ENCODE measurements at places on chromosomes 1 and 21.

GRCh38 chr1:232868793-232869491 lies 63.7 kb downstream of the MAP10 start:
- no peak for DNase-seq

DNA sequence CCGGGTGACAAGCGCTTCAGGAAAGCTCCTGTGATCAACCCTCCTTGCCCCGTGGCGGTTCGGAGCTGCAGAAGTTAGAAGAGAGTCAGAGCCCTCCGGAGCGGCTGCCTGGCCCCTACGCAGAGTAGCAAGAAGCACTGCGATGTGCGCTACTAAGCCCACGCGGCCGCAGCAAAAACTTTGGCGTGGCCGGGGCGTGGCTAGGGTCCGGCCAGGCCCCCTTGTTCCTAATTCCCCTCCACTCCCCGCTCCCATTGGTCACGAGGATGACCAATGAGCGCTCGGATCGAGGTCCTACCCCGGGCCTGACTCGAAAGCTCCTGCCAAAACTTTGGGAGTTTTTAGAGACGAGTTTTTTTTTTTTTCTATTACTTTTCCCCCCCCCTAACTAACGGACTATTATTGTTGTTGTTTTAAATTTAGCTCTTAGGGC lies at the start of gene HLX:
TSS of gene HLX (plus strand) at position 368 of the 433 bp plus-strand sequence. CDS start 415 bp downstream, outside the sequence.
- DNase-seq = peak; percentile 87

DNA sequence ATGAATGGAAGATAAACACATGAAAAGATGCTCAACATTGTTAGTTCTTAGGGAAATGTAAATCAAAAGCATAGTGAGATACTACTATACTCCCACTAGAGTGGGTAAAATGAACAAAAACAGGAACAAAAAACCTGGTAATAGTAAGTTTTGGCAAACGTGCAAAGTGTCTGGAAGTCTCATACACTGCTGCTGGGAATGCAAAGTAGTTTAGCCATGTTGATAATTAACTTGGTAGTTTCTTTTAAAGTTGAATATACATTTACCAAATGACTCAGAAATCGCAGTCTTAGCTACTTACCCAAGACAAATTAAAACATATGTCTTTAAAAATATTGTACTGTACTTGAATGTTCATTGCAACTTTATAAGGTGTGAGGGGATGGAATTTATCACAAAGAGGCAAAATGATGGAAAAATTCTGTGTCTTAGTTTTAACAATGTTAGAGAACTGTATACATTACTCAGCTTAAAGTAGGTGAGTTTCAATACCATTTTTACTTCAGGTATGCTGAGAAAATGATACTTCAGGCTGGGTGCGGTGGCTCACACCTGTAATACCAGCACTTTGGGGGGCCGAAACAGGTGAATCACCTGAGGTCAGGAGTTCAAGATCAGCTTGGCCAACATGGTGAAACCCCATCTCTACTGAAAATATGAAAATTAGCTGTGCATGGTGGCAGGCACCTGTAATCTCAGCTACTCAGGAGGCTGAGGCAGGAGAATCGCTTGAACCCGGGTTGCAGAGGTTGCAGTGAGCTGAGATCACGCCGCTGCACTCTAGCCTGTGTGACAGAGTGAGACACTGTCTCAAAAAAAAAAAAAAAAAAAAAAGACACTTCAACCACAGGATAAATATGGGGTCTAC lies 102.3 kb downstream of the PDE4B start:
- DNase-seq = no peak

GRCh38 chr1:29563092-29563491 lies 326.8 kb downstream of the PTPRU start:
- DNase-seq = no peak

- DNase-seq = no peak
These were observed 42.3 kb upstream of the NFASC start for GRCh38 chr1:204828352-204828850.

- no peak for DNase-seq
These were observed 37.3 kb downstream of the MRPS6 start for GRCh38 chr21:34110594-34111202.

GRCh38 chr1:42690477-42691156 lies 8.4 kb downstream of the YBX1 start:
- DNase-seq = no peak

GRCh38 chr1:84719543-84720217 lies 29.4 kb upstream of the SSX2IP start:
- no peak for DNase-seq

DNA sequence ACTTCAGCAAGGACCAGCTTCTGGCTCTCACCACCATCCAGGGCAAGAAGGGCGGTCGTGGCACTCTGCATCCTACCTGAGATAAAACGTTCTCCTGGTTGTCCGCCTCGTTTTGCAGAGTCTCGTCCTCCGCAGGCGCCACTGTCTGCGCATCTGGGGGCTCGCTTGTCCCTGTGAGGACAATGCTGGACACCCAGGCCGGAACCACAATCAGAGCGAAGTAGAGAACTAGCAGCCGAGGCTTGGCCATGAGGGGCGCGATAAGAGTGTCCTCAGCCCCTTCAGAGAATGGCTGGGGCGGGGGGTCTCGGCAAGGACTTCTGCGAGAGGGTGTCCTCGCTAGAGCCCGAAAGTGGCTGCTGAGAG lies 505 bp downstream of the OLFML2B start:
- DNase-seq = no peak

- no peak for DNase-seq
These were observed 71.1 kb downstream of the CACNA1E start for GRCh38 chr1:181554465-181554864.

GRCh38 chr1:244841273-244841927 lies 5.9 kb downstream of the COX20 start:
- DNase-seq = no peak

DNA sequence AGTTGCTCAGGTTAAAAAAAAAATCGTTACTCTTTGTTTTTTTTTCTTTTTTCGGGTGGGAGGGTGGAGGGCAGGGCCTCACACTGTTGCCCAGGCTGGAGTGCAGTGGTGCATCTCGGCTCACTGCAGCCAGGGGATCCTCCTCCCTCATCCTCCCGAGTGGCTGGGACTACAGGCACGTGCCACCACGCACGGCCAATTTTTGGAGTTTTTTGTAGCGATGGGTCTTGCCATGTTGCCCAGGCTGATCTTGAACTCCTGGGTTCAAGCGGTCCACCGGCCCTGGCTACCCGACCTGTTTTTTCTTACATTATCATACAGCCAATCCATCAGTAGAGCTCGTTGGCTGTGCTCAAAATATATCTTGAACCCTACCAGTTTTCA lies 2.2 kb upstream of the USP1 start:
- no peak for DNase-seq

GRCh38 chr1:217388522-217389065 lies 242.3 kb downstream of the GPATCH2 start:
- DNase-seq = no peak

DNA sequence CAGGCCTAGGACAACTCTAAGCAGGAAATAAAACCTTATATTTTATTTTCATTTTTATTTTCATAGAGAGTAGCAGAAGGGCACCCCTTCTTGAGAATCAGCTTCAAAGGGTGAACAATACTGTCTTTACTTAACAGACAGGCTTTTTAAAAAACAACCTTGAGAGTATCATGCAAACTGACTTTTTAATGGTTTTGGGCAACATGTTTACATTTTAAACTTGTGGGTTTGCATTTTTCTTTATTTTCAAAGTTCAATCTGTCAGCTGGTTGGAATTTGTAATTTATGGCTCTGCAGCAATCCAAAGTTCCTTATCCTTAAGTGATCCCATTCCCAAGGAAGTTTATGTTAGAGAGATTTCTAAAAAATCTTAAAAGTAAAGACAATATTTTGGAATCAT lies 392.3 kb upstream of the ADAMTS5 start:
- no peak for DNase-seq

DNA sequence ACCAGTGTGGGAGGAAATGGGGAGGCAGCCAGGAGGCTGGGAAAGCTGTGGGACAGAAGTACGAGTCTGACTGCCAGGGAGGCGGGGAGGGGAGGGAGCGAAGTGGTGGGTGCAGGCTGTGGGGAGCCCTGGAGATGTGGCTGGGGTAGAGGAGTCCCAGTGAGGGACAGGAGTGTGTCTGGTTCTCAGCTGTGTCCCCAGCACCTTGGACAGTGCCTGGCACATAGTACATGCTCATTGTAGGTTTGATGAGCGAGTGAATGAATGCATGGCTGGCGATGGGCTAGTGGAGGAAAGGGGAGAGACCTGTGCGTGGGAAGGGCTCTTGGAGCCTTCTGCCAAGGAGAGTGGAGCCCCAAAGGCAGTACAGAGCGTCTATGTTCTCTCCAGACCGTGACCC lies 104.1 kb downstream of the SIK1 start:
- DNase-seq = no peak

DNA sequence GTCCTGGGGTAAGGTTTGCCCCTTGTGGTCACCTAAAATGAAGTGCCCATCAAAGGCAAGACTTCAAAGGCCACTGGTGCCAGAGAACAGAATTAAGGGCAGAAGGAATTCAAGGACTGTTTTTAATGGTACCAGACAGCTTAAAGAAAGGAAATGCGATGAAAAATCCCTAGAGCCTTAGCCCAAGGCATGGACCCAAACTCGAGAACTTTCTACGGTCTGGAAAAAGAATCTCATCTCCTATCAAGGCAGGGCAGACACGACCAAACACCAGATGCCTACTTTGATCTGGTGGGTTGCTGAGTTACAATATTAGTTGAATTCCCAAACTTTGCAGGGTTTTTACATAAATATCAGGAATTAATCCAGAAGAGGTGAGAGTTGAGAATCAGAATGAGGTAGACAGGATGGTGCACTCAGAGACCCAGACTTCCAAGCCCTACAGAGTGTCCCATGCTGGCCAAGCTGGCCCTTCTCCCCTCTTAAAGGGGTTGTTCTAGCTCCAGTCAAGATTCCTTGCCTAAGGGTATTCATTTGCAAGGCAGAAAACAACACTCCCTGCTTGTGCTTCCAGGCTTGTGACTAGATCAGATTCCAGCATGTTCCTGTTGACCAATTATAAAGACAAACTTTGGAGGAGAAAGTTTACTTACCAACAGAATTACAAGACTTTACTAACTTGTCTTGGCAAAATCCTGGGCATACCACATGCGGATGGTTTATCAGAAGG lies 48.0 kb downstream of the EDN2 start:
- DNase-seq = no peak

DNA sequence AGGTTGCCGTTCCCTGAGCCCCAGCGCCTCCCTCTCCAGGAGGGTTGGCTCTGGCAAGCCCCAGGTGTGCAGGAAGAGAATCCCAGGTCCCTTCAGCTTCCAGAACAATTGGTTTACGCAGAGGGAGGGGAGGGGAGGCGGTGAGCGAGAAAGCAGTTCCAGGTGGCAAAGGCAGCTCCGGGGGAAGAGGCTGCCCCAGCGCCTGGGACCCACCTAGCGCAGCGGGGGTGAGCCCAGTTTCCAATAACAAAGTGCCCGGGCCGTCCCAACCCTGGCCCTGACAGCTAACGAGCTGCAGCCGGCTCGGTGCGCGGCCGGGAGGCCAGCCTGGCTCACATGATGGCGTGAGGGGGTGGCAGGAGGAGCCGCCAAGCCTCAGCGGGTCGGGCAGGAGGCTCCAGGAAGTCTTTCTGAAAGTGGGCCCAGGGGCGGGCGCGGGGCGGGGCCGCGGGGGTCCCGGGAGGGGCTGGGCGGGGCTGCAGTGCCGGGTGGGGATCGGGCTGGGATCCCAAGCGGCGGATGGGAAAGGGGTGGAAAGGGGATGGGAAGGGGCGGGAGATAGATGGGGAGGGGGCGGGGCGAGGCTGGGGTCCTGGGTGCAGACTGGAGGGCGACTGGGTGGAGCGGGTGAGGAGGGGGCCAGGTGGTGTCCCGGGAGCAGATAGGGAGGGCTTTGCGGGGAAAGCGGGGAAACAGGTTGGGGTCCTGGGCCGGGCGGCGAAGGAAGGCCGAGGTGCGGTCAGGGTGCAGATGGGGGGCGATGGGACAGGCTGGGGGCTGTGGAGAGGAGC lies 22.8 kb downstream of the DHRS3 start:
- DNase-seq = no peak

- no peak for DNase-seq
These were observed 262.0 kb downstream of the HMCN1 start for GRCh38 chr1:185996211-185996610.

- no peak for DNase-seq
These were observed 115.4 kb downstream of the DMRTB1 start for GRCh38 chr1:53574621-53575020.

GRCh38 chr21:15219894-15220293 lies 155.1 kb upstream of the NRIP1 start:
- no peak for DNase-seq

- no peak for DNase-seq
These were observed 273.7 kb upstream of the AJAP1 start for GRCh38 chr1:4380564-4381168.

- no peak for DNase-seq
These were observed 8.4 kb downstream of the ITGA10 start for GRCh38 chr1:145901312-145902021.

DNA sequence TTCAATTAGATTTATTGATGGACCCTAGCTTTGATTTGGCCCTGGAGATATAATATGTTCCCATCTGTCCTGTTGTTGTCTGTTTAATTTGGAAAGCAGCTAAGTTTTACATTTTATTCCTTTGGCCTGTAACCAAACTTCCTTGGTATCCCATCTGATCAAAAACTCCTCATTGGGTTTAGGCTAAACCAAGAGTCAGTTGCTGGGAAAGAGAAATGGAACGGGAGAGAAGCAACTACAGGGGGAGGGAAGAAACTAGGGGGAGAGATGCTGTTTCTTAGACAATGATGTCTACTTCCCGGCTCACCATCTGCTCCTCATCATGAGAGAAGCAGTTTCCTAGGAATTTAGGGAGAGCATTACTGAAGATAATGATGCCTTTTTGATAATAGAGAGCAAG lies 141.8 kb downstream of the SYT2 start:
- DNase-seq = no peak

- no peak for DNase-seq
These were observed 14.8 kb downstream of the IL6R start for GRCh38 chr1:154419620-154420571.

DNA sequence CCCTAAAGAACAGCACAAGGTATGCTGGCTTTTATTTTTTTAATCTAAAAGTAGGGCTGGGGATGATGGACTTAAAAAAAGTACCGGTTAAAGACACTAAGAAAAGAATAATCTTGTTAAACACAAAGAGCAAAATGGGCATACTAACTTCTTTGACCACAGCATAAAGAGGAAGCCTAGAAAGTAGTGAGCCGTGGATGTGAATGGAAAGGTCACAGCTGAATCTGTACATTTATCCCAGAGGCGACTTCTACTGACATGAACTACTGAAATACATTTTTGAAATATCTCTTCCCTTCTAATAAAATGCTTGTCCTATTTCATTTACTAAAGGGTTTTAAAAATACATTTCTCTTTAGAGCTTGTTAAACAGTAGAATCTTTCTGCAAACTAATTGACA lies 140.7 kb downstream of the SLC45A1 start:
- DNase-seq = no peak

Data from SIG-M5 (cell line).